ENCODE measurements at places on chromosomes 2 and 18.

GRCh38 chr18:28088477-28088876 is 88.5 kb downstream of the CDH2 start:
- ATAC-seq: no peak

- ATAC-seq: no peak
These were observed 41.1 kb upstream of the TLK1 start for GRCh38 chr2:171201767-171202166.

- ATAC-seq: no peak
These were observed 28.2 kb downstream of the SFXN5 start for GRCh38 chr2:73043276-73043675.

DNA sequence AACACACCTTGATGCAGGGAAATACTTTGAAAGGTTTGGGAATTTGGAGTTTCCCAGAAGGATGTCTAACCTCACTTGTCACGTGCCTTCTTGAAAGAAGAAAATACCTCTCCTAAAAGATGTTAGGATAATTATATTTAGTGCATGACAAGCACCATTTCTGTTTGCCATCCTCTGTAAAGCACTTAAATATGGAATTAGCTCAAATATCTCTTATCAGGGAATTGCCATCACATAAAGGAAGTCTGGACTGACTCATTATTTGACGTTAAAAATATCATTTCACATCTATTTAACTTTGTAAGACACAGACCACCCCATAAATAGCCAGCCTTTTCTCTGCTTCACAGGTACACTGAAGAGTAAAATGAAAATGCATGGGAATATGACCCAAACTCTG is 140.1 kb downstream of the STK39 start:
- ATAC-seq: no peak

DNA sequence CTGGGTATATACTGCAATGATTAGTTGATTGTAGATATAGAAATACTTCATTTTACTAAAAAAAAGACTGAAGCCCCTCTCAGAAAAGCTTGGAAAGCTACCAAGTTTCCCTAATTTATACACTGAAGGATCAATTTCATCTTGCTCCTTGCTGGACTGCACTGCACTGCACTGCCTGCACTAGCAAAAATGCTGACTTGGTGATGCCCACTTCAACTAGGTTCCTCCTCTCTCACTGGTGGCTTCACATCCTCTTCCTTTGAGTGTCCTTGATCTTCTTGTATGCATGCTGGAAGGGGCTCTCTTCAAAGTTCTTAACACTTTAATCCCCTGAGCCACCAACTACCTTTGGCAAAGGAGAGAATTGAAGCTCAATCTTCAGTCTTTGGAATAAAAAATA is 31.7 kb upstream of the ITPRID2 start:
- ATAC-seq: no peak

DNA sequence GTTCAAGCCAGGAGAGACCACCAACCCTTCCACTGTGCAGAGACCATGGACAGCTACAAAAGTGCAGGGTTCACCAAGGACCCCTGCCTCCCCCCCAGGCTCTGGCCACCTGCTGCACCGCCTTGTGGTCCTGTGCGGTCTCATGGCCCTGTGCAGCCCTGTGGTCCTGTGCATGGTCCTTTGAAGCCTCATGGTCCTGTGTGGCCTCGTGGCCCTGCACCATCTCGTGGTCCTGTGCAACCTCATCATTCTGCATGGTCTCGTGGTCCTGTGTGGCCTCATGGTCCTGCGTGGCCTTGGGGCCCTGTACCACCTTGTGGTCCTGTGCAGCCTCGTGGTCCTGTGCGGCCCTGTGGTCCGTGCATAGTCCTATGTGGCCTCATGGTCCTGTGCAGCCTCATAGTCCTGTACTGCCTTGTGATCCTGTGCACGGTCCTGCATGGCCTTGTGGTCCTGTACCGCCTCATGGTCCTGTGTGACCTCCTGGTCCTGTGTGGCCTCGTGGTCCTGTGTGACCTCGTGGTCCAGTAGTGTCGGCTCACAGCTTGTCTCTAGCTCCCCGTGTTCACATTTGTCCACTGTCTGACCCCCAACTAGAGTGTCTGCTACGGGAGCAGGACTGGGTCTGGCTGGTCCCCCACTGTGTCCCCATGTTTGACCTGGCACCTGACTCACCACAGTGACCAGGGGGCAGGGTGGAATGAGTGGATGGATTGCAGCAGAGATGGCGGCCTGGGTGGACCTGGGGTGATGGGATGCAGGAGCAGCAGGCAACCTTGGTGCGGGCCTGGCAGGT is 20.0 kb upstream of the OTOS start:
- ATAC-seq: no peak

GRCh38 chr2:237501892-237502513 is 15.0 kb downstream of the MLPH start:
- no peak for ATAC-seq

- ATAC-seq: peak; percentile 9
These were observed 6.7 kb downstream of the SLC66A2 start for GRCh38 chr18:79944746-79945117.

DNA sequence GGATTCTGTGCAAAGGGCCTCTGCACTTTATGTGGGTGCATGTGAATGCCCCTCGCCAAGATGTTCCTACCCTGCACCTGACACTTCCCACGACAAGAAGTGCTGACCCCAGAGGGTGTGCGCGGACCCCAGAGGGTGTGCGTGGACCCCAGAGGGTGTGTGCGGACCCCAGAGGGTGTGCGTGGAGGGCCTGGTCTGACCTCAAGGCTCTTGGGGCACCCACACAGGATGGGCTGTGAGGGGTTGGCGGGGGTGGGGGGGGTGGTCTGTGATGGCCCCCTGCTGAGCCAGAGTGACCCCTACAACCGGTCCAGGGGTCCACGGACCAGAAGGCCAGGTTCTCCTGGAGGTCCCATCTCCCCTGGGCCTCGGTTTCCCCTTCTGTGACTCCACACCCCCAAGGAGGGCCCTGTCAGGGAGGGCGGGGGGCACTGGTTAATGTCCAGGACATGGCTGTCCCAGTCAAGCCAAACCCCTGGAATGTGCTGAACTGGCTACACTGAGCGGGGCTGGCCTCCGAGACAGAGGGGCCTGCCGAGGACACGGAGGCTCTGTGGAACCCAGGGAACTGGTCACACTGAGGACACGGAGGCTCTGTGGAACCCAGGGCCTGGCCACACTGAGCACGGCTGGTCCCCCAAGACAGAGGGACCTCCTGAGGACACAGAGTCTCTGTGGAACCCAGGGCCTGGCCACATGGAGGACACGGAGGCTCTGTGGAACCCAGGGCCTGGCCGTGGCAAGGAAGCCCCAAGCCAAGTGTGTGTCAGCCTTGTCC is 3.1 kb downstream of the NEU4 start:
- no peak for ATAC-seq

- no peak for ATAC-seq
These were observed 79.5 kb downstream of the SLC8A1 start for GRCh38 chr2:40372283-40372985.

- ATAC-seq: no peak
These were observed 156.5 kb downstream of the COL6A3 start for GRCh38 chr2:237257471-237257951.

- no peak for ATAC-seq
These were observed 136.1 kb upstream of the TMEM200C start for GRCh38 chr18:6031442-6031841.

GRCh38 chr2:20675701-20676352 is 8.9 kb downstream of the GDF7 start:
- peak; percentile 61 for ATAC-seq

DNA sequence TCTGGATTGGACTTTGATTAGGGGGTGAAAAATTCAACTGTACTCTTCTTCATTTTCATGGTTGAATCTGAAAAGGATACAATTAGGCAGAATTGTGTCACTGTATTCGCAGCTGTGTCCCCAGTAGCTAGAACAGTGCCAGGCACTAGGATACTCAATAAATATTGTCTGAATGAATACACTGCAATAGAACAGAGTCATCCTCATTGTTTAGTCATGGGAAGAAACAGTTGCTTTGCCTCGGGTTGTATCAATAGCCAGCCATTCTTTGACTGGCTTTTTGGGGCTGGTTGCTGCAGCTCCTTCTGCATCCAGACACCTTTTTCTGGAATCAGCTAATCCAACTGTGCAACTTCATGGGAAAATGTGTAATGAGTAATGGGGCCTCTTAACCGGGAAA is 18.1 kb upstream of the DYNC1I2 start:
- no peak for ATAC-seq

- ATAC-seq: no peak
These were observed 264.0 kb upstream of the FBXO11 start for GRCh38 chr2:48170281-48170680.

- ATAC-seq: no peak
These were observed 62.4 kb upstream of the MMADHC start for GRCh38 chr2:149650006-149650405.

DNA sequence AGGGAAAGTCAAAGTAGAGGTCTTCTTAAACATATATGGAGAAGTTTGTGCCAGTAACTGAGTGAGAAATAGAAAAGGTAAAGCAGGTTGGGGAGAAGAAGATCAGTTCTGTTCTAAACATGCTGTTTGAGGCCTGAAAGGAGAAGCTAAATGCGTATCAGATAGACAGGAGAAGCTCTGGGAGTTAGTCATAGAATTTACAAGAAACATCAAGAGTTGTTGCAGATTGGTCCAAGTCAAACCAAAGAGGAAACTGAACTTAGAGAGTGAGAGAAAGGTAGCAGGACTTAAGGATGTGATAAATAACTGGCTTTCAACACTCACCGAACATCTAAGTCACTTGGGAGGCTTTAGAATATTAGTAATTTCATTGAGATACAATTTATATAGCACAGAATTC is 29.2 kb upstream of the CERS6 start:
- ATAC-seq: no peak

- ATAC-seq: no peak
These were observed 819.3 kb upstream of the LRATD1 start for GRCh38 chr2:13813236-13813635.
